ENCODE measurements at places on chromosomes 11 and 22. TPM values are rescaled to one million over a fixed set of nuclear protein-coding genes. Genes with fewer than 3 reads are reported as not detected.
A peak's percentile ranks its signal among the peaks of the same experiment; 100 is the strongest.

The ZBTB16 gene
- 99.5 TPM for total RNA-seq

The PRMT3 gene
- 15.3 TPM for total RNA-seq

The KIF18A gene
- total RNA-seq = 0.41 TPM

The SLC6A5 gene
- total RNA-seq = not detected

The SLC5A12 gene
- total RNA-seq = not detected

The UPB1 gene
- not detected for total RNA-seq

The TIMM10 gene
- total RNA-seq = 59.7 TPM

GRCh38 chr22:38222797-38223119, 21.0 kb downstream of the MAFF start:
- peak overlapping the region; percentile 91 for H3K27ac ChIP-seq
- no peaks in the 10 kb centered on the region for H3K27me3 ChIP-seq
- peaks cover 10% of the 10 kb centered on the region for H3K36me3 ChIP-seq
- H3K4me1 ChIP-seq = peaks cover 23% of the 10 kb centered on the region

DNA sequence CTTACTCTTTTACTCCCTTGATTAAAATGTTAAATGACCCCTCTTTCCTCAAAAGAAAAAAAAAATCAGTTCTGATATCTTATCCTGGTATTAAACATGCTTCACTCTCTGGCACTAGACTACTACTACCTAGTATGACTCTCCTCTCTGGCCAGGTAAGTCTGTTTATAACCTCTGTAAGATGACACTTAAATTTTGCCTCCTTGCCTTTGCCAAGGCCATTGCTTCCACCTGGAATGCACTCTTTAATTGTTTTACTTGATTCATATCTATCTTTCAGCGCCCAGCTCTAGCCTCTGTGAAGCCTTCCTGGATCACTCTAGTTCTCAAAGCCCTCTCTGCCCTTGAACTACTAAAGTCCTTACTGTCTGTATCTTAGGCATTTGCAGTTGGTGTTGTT, 170.4 kb downstream of the ETS1 start:
- no peak overlapping the region for H3K4me3 ChIP-seq
- no peaks in the 10 kb centered on the region for H3K27me3 ChIP-seq
- H3K36me3 ChIP-seq = no peaks in the 10 kb centered on the region

DNA sequence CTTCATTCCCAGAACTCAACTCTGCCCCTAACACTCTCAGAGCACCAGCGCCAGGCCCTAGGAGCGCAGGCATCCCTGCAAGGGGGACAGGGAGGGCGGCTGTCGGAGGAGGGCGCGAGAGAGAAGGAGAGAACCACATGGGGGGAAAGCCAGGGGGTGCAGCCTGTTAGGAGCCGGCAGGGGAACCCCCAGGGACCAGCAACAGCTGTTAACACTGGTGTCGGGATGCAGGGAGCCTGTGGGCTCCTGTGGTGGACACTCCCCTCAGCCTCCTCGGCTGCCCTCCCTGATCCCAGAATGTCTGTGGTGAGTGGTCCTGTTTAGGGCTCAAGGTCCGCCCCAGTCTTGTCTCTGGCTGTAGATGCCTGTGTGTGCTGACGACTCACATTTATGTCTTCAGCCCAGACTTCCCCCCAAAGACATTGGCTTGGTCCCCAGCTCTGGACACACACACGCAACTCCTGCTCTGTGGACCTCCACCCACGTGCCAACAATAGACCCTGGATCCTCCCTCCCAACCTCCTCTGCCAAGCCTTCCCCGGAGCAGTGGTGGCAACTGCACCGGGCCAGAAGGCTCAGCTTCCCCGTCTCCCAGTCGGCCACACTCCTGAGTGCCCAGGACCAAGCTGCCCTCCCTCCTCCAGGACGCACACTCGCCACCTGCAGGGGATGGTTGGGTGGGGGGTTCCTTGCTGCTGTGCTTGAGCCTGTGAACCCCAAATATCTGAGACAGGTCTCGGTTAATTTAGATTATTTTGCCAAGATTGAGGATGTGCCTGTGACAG, 817 bp upstream of the IFITM5 start:
- H3K4me3 ChIP-seq = no peak overlapping the region
- no peaks in the 10 kb centered on the region for H3K36me3 ChIP-seq
- peak; percentile 65 for DNase-seq
- peaks cover 5% of the 10 kb centered on the region for H3K4me1 ChIP-seq
- H3K27me3 ChIP-seq = peaks cover 28% of the 10 kb centered on the region
- no peak overlapping the region for H3K27ac ChIP-seq

GRCh38 chr11:99567334-99567956, 546.7 kb downstream of the CNTN5 start:
- no peak overlapping the region for H3K27ac ChIP-seq
- H3K27me3 ChIP-seq = no peaks in the 10 kb centered on the region
- no peak for DNase-seq
- H3K36me3 ChIP-seq = no peaks in the 10 kb centered on the region
- H3K4me3 ChIP-seq = no peak overlapping the region

DNA sequence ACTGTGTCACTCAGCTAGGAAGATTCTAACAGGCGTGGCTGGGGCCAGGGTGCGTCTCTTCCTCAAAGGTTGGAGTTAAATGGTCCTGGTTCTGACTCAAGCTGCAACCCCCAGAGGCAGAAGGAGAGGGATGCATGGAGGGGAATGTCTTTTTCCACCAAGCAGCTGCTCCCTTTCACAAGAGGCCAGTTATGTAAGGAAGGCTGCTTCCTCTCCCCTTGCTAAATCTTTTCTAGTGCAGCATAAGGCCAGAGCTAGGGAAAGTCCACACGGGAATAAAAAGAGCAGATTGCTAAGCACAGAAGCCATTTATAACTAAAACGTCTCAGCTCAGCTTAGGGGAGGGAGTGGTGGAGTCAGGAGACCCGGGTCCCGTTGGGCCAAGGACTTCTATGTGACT, 10.0 kb downstream of the PVALB start:
- H3K27me3 ChIP-seq = peaks cover 29% of the 10 kb centered on the region
- DNase-seq = no peak
- no peaks in the 10 kb centered on the region for H3K36me3 ChIP-seq
- no peaks in the 10 kb centered on the region for H3K4me1 ChIP-seq

DNA sequence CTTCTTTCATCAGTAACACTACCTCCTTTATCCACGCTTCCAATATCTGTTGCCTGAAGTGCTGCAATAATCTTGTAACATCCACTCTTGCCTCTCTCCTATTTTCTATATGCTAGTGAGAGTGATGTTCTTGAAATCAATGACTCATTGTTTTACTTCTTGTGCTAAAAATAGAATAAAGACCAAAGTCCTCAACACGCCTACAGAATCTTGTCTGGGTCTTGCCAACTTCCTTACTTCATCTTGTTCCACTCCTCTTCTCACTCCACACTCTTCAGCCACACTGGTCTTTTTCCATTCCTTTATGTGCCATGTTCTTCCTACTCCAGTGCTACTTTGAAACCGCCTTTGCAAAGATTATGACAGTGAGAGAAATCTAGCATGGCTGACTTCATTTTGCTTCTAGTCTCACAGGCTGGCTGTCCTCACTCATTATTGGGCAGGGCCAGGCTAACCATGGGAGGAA, 136.4 kb downstream of the CCDC81 start:
- H3K27ac ChIP-seq = no peak overlapping the region
- no peak overlapping the region for H3K4me3 ChIP-seq
- H3K4me1 ChIP-seq = peaks cover 12% of the 10 kb centered on the region
- DNase-seq = no peak
- H3K36me3 ChIP-seq = no peaks in the 10 kb centered on the region

GRCh38 chr11:128483211-128483788, 104.1 kb downstream of the ETS1 start:
- no peak overlapping the region for H3K4me3 ChIP-seq
- H3K27ac ChIP-seq = peak overlapping the region; percentile 32
- H3K4me1 ChIP-seq = peaks cover 52% of the 10 kb centered on the region
- peaks cover 37% of the 10 kb centered on the region for H3K36me3 ChIP-seq

- DNase-seq = no peak
- peaks cover 91% of the 10 kb centered on the region for H3K4me1 ChIP-seq
- no peaks in the 10 kb centered on the region for H3K27me3 ChIP-seq
- peak overlapping the region; percentile 97 for H3K27ac ChIP-seq
- H3K36me3 ChIP-seq = no peaks in the 10 kb centered on the region
Measured at GRCh38 chr11:75333807-75334140, 17.7 kb downstream of the ARRB1 start.

DNA sequence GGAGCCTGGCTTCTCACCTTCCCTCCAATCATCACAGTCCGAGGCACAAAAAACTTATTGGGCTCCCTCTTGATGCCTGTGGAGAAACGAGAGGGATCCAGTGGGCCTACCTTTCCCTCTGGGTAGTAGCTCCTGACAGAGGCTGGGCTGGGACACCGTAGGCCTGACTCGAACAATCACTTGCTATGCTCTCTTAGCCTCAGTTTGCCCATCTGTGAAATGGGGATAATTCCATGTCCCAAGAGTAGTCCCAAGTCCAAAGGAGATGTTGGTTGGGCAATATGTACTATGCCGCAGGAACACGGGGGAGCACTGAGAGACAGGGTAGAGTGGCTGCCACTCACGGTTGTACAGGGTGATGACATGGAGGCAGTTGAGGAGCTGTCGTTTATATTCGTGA, 7.6 kb upstream of the RASGRP2 start:
- peak; percentile 48 for DNase-seq
- H3K4me1 ChIP-seq = no peaks in the 10 kb centered on the region
- H3K27me3 ChIP-seq = no peaks in the 10 kb centered on the region

GRCh38 chr11:74037309-74037708, 28.4 kb upstream of the UCP3 start:
- no peak for DNase-seq
- peaks cover 30% of the 10 kb centered on the region for H3K36me3 ChIP-seq
- H3K4me3 ChIP-seq = no peak overlapping the region
- no peaks in the 10 kb centered on the region for H3K27me3 ChIP-seq
- H3K27ac ChIP-seq = no peak overlapping the region
- no peaks in the 10 kb centered on the region for H3K4me1 ChIP-seq

- no peak overlapping the region for H3K4me3 ChIP-seq
- H3K27ac ChIP-seq = no peak overlapping the region
- H3K4me1 ChIP-seq = no peaks in the 10 kb centered on the region
- peaks cover 40% of the 10 kb centered on the region for H3K27me3 ChIP-seq
- no peak for DNase-seq
Measured at GRCh38 chr11:61512435-61512834, 3.9 kb downstream of the LRRC10B start.

- H3K27me3 ChIP-seq = peaks cover 92% of the 10 kb centered on the region
- no peak for DNase-seq
- H3K36me3 ChIP-seq = no peaks in the 10 kb centered on the region
- peak overlapping the region; percentile 79 for H3K27ac ChIP-seq
- peaks cover 33% of the 10 kb centered on the region for H3K4me1 ChIP-seq
Measured at GRCh38 chr22:50532824-50533796, 3.3 kb upstream of the TYMP start.

GRCh38 chr11:47552056-47552565, 821 bp downstream of the CELF1 start:
- H3K27ac ChIP-seq = peak overlapping the region; percentile 87
- H3K4me1 ChIP-seq = no peaks in the 10 kb centered on the region
- H3K36me3 ChIP-seq = no peaks in the 10 kb centered on the region
- H3K27me3 ChIP-seq = no peaks in the 10 kb centered on the region
- H3K4me3 ChIP-seq = peak overlapping the region; percentile 97
- peak; percentile 69 for DNase-seq

DNA sequence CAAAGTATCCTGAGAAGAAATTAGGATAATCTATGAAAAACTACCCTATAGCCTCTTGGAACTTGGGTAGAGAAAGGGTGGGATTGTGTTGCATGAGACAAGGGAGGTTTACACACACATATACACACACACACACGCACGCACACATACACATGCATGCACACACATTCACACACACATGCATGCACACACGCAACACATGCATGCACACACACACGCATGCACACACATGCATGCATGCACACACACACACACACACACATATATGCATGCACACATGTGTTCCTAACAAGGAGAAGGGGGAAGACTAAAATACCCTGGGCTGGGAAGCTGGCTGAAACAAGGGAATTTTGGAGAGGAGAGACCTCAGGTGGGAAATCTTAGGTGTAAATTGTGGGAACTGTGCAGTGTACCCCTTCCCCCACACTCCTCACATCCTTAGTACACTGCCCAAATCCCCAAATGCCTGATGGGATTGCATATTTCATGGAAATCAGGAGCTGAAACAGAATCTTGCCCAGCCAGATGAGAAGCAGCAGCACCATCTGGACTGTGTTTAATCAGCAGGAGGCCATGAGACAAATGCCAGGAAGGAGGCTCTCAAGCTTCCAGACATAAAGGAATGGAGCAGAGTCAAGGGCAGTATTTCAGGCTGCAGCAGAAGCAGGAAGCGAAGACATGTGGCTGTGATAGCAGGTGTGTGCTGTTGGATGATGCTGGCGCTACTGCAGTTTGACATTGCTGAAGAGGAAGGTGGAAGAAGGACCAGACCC, 14.6 kb upstream of the POLD3 start:
- no peak for DNase-seq
- H3K4me3 ChIP-seq = no peak overlapping the region
- no peaks in the 10 kb centered on the region for H3K27me3 ChIP-seq
- H3K27ac ChIP-seq = peak overlapping the region; percentile 35
- peaks cover 8% of the 10 kb centered on the region for H3K4me1 ChIP-seq

DNA sequence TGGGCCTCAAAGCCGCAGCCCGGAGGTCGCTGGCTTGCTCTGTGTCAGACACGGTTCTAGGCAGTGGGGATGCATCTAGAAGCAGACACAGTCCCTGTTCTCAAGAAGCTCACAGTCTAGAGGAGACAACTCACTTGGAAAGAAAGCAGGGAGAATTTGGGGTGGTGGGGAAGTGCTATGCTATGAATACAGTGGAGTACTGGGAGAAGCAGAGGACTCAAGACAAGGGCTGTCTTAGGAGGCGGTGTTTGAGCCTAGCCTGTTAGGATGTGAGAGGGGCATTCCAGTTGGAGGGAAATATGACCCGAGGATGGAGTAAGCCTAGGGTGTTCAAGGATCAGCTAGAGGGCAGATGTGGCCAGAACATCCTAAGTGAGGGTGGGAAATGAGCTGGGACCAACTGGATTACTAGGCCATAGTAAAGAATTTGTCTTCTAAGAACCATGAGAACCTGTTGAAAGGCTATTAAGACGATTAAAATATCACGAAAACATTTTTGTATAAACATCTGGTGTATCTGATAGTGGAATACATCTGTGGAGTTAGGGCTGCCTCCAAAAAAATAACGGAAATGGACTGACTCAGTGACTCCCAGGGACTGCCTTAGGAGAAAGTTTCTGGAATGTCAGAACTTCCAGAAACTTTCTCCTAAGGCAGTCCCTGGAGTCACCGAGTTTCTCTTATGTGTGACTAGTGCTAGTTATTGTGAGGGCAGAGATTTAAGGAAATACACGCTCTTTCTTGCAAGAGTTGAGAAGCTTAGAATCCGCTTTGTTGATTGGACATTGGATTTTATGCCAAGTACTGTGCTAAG, 1.1 kb upstream of the PITPNB start:
- peaks cover 47% of the 10 kb centered on the region for H3K4me1 ChIP-seq
- DNase-seq = peak; percentile 76
- peak overlapping the region; percentile 75 for H3K4me3 ChIP-seq
- peak overlapping the region; percentile 97 for H3K27ac ChIP-seq
- no peaks in the 10 kb centered on the region for H3K36me3 ChIP-seq

DNA sequence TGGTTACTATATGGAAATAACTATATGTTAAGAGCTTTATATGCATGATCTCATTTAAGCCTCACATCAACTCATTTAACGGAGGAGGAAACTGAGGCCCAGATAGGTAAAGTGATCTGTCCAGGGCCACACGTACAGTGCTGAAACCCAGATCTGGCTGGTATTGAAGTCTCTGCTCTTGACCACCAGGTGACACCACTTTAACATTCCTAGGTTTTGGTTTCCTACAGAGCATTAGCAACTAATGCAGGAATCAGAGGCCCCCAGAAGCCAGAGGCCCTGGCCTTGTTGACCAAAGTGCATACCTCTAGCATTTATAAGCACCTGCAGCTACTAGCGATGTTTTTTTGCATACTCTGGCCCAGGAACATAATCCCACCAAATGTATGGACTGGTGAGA, 12.9 kb upstream of the LIMK2 start:
- no peaks in the 10 kb centered on the region for H3K27me3 ChIP-seq
- H3K36me3 ChIP-seq = peaks cover 25% of the 10 kb centered on the region
- no peaks in the 10 kb centered on the region for H3K4me1 ChIP-seq
- H3K4me3 ChIP-seq = no peak overlapping the region
- no peak for DNase-seq
